ENCODE measurements at places on chromosomes 6 and 20.

DNA sequence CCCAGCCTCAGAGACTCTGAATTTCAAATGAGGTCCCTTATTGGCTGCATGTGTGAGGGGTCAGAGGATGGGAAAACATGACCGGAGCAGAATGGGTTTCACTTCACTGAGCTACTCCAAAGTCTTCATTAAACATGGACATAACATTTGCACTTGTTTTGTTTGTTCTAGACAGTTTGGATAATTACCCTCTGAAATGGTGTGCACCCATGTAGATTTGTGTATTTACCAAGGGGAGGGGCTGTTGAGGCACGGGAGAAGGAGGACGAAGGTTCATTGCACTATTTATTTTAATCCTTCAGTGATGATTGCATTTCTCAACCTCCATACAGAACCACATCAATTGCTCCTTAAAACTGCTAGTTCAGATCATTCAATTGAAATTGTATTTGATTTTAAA lies 364.2 kb downstream of the TFAP2B start:
- DNase-seq: no peak

GRCh38 chr6:23329086-23329485 lies 759.7 kb downstream of the HDGFL1 start:
- DNase-seq: no peak

DNA sequence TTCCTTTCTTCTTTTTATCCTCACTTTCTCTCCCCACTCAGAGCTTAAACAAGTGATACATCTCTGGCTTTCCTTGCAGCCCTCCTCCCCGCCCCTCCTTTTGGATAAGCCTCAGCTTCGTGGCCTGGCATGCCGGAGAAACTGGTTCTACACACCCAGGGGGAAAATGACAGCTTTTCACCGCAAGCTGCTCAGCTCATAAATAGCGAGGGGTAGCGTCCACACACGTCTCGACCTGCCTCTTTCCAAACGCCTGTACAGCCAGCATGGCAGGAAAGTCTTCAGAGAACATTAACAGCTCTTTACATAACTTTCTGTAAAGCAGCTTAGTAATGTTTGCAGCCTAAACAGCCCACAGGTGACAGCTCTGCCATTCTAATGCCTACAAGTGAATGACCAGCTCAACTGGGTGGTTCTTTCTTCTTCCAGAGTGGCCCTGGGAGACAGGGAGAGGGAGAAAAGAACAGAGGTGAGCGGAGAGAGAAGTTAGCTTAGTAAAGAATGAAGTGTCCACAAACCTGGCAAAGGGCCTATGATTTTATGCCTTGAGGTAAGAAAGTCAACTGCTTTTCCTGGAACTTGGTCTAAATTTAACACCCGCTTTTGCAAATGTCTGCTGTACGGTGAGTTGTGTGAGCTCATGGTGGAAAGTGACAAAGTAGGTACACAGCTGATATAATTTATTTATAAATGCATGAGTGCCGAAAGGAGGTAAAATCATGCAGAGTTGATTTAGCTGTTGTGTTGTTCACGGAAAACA lies 251.5 kb downstream of the TFAP2A start:
- no peak for DNase-seq

DNA sequence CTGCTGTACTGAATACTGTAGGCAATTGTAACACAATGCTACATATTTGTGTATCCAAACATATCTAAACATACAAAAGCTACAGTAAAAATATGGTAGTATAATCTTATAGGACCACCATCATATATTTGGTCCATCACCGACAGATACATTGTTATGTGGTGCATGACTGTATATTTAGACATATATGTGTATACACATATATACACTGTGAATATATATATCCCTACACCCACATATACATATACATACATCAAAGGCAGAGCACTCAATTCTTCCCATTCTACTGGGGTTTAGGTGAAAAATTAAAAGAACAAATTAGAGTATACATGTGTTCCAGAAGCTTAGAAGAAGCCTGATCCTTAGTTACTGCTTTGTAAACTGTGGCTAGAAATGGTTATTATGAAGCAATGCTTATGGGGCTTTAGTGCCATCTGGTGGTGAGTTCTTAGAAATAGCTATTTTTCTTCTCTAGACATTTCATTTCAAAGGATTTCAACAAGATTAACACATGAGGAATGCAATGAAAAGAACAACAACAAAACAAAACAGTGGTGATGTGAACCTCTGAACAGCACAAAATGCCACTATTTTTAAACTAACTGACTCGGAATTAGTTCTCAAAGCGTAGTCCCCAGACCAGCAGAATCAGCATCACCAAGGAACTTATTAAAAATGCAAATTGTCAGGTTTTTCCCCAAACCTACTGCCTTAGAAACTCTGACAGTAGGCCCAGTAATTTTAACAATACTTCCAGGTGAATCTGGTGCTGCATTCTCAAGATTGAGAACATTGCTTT lies 38.0 kb downstream of the PKHD1 start:
- peak; percentile 69 for DNase-seq

DNA sequence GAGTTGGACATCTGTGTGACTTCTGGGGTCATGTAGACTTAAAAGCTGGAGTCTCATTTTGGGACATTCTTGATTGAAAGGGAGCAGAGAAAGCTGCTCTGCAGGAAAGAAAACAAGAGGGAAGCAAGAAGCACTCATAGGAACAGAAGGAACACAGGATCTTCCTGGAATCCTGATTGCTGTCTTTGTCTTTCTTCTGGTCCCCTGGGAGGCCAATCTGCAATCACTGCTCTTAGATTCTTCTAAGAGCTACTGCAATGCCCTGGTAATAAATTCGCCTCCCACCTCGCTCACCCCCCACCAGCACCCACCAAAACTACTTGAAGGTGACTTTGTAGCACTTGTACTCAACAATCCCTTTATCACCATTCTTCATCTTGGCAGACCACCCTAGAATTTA lies 51.8 kb downstream of the SLC35B3 start:
- no peak for DNase-seq

GRCh38 chr6:465531-466348 lies 74.2 kb downstream of the IRF4 start:
- DNase-seq: no peak

Data from hematopoietic multipotent progenitor cell treated with erythropoietin and hydrocortisone succinate and interleukin-3 and kit ligand, for 4 days (in vitro differentiated cells).